ENCODE measurements at places on chromosomes 4 and X. TPM values are rescaled to one million over a fixed set of nuclear protein-coding genes. Genes with fewer than 3 reads are reported as not detected.

Gene CHRDL1
- total RNA-seq: not detected

Gene DCHS2
- not detected for total RNA-seq

Gene PDS5A
- 80.8 TPM for total RNA-seq

Gene REELD1
- total RNA-seq: not detected

Gene OCIAD2
- total RNA-seq: 99.0 TPM

Gene ASB12
- total RNA-seq: not detected

Gene GSPT2
- total RNA-seq: 7.5 TPM

DNA sequence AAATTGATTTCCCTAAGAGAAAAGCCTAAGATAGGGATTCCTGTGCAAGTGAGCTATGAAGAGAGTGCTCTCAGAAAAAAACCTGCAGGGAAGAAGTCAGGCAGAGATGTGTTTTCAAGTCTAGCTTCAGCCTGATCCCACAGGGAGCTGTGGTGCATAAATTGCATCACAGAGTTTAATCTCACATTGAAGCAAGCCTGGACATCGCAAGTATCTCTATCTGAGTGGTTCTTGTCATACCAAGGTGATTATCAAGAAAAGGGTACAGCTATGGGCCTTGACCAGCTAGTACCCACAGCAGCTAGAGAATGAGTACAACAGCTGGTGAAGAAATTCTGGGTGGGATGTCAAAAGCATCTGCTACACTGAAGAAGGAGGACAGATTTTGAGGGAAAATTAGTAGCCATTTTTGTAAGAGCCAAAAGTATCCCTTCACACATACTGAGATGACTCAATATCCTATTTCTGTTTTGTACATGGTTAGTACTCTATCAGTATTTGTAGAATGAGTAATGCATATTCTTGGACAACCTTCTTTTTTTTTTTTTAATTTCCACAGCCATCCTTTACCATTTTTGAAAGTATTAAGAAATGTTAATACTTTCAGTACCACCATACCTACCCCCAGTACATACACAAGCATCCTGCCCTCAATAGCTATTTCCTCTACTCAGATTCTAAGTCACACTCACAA is 708.9 kb downstream of the IL1RAPL1 start:
- DNase-seq: peak; percentile 23

DNA sequence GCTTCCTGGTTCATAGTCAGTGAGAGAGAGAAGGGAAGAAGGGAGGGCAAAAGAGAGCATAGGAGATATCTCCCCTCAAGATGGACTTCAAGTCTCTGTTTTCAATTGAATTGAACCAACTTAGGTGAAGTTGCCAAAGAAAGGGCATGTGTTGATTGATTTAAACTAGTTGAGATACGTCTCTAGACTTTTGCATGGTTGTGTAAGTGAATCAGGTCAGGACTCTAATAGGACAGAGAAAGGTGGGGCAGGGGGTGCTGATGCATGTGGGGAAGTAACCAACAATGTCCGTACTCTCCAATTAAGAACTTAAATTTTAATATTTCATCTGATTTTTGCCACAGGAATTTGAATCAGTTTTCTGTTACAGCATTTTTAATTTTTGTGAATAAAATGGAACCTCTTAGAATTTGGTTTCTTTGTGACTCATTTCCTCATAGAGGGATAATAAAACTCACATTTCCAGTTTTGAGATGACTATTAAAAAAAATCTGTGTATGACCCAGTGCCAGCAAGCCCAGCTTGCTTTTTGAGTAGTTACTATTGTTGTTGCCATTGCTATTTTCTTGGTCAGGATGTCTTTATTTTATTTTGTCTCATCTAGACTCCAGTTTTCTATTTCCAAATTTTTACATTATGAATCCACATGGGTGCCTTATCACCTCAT is 37.3 kb downstream of the SLIT2 start:
- peak; percentile 42 for DNase-seq

GRCh38 chr4:137421796-137422195 is 110.5 kb downstream of the PCDH18 start:
- DNase-seq: no peak

DNA sequence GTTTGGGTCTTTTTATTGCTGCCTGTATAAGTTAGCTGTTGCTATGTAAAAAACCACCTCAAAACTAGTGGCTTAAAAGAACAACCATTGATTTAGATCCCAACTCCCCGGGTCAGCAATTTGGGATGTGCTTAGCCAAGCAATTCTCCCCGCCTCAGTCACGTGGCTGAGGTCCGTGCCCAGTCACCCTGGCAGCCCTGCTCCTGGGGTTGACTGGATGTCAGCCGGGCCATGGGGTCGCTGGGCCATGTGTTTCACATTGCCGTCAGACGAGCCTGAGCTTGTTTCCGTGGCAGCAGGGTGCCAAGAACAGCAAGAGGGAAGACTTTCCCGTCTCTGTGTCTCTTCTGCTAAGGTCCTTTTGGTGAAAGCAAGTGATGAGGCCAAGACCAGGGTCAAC is 345.7 kb upstream of the FAT1 start:
- DNase-seq: no peak

DNA sequence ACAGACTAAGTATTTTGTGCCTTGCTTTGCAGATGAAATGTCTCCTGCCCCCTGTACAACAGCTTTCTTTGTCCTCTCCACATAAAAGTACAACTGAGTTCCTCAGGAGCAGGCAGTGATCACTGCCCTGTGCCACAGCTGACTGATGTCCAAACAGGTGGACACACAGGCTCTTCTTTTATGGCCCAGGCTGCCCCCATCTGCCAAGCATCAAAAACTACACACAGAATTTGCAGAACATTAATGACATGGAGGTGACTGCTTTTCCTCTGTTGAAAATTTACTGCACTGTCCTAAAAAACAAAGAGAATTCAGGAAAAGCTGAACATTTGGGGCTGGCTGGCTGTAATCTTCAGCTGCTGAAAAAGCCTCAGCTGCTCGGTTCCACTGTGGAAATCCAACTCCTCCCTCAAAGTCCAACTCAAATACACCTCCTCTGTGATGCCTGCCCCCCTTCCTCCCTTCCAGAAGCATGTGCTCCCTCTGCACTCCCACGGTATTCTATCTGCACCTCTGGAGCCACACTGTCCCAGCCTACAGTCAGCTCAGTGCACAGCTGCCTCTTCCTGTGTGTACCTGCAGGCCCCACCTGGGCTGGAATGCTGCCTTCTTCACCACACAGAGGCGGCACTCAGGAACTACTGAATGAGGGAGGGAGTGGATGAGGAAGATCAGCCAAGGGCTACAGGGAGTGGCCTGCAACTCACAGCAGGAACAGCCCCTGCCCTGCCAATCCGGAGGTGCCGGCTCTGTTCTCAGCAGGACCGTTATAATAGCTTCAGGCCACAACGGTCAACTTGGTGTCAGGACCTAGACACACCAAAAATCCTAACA is 10.3 kb downstream of the AFAP1 start:
- no peak for DNase-seq

GRCh38 chr4:3364199-3364598 is 71.4 kb downstream of the RGS12 start:
- no peak for DNase-seq

- no peak for DNase-seq
Measured at GRCh38 chr4:2286904-2287593, 25.1 kb upstream of the MXD4 start.

DNA sequence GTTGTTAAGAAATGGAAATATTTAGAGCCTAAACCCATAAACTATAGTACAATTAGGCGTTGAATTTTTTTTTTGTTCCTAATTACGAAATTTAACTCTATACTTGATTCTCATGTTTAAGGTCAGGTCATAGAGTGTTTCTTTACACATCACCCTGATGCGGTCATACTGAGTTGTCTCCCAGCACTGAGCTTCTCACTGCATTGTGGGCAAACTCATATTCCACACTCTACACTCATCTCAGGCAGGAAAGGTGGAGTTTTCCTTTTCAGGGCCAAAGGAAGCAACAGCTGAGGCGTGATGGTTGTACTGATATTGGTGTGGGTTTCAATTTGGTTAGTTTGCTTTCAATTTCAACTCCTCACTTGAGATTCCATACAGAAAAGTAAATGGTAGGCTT is 75.4 kb downstream of the FAT4 start:
- peak; percentile 86 for DNase-seq

DNA sequence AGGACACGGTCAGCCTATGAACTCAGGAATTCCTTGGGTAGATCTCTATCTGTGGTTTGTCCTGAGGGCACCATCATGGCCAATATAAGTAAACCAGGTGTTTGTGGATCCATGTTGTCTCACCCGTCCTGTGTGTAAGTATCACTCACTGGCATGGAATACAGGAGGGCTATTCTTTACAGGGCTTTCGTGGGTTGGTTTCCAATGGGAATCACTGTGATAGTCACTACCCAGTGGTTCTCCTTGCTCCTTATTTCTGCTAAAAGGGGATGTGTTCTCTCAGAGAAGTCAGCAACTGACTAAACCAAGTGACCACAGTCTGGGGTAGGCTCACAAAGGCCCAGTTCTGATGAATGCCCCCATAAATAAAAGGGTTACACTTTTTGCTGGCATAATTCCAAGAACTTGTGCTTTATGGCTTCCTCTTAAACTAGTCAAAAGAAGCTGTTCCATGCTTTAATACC is 236.7 kb upstream of the JADE1 start:
- peak; percentile 80 for DNase-seq
